Memory B cell (primary cell): ENCODE measurements at places on chromosomes 16 and 17.

DNA sequence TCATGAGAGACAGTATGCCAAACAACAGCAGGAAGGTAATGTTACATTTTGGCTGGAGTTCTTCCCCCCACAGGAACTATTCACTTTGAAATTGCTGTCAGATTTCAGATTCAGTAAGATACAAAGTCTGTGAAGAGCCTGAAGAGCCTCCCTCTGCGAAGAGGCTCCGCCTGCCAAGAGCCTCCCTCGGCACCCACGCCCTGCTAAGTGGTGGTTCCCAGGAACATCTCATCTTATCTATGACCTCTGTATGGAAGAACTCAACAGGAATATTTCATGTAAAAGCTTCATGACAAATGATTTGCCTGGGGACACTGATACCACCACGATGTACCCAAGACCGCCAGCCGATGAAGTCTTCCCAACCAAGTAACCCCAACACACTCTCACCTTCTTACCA, 3.2 kb downstream of the ZC3H7A start:
- DNase-seq, result no peak

GRCh38 chr16:11407047-11407982, 62.1 kb downstream of the RMI2 start:
- DNase-seq, result peak; percentile 80

DNA sequence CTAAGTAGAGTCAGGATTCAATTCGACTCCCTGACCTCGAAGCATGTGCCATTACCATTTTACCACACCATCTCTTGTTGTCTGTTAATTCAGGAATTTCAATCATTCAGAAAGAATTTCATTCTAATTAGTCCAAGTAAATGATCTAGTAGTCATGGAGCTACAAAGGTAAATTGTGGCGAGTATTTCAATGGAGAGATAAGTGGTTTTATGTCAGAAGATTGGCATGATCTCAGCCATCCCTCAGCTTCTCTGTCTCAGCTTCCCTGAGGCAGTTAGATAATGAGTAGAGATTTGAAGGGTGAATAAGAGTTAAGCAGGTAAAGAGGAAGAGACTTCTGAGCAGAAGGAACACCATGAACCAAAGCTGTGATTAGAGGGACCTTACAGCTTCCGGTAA, 93.6 kb downstream of the HS3ST4 start:
- DNase-seq, result no peak

- DNase-seq, result no peak
Observed at GRCh38 chr17:59338498-59338897, 7.0 kb downstream of the YPEL2 start.

GRCh38 chr17:34797720-34798119, 163.5 kb downstream of the CCT6B start:
- DNase-seq, result no peak

DNA sequence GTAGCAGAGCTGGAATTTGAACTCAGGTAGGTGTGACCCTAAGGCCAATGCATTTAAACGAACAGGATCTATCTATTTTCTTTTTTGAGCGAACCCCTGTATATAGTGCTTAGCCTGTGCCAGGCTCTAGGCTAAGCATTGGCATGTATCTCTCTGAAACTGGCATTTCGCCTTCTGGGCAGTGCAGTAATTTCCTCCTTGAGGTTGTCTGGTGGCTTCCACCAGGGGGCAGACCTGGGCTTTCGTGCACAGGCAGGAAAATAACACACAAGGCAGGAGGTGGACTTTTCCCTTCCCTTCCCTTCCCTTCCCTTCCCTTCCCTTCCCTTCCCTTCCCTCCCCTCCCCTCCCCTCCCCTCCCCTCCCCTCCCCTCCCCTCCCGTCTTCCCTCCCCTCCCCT, 34.4 kb upstream of the PRKCB start:
- DNase-seq, result peak; percentile 71

- DNase-seq, result no peak
Observed at GRCh38 chr17:81553616-81554181, 1.5 kb upstream of the FAAP100 start.

- no peak for DNase-seq
Observed at GRCh38 chr16:3065742-3066439, 451 bp downstream of the IL32 start.

DNA sequence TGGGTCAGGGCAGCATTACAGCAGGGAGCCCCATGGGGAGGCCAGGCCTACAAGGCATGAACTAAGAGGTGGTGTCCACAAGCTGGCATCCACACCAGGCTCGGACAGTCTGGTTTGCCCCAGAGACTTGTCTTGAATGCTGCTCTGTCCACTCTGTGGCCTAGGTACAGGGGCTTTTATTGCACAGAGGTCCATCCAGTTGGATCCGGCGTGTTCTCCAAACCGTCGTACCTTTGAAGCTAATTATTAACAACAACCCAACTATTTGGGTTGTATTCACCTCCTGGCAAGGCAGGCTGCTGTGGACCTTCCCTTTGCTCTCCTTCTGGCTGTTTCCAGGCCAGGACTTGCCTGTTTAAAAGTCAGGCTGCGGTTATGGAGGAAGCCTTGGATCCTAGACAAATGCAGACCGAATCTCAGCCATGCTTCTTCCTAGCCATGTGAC, 123.4 kb downstream of the CLEC16A start:
- no peak for DNase-seq

GRCh38 chr17:69058165-69058564, 2.6 kb downstream of the ABCA9 start:
- DNase-seq, result no peak

DNA sequence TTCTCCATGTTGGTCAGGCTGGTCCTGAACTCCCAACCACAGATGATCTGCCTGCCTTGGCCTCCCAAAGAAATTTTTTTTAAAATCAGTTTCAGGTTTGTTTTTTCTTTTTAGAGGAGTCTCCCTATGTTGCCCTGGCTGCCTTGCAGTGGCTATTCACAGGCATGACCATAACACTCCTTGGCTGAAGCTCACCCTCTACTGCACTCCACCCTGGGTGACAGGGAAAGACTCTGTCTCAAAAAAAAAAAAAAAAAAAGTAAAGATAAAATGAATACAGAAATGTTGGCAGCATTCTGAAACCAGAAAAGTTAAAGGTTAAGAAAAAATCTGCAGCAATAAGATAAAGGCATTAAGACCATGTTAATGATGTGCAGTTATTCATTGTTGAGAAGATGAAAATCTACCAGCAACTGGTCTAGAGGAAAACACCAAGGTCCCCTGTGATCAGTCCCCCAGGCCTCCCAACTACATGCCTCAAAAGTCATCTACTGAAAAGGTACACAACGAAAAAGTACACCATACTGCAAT, 15.1 kb downstream of the YWHAE start:
- no peak for DNase-seq

- no peak for DNase-seq
Observed at GRCh38 chr16:22207715-22208360, 1.8 kb downstream of the EEF2K start.

DNA sequence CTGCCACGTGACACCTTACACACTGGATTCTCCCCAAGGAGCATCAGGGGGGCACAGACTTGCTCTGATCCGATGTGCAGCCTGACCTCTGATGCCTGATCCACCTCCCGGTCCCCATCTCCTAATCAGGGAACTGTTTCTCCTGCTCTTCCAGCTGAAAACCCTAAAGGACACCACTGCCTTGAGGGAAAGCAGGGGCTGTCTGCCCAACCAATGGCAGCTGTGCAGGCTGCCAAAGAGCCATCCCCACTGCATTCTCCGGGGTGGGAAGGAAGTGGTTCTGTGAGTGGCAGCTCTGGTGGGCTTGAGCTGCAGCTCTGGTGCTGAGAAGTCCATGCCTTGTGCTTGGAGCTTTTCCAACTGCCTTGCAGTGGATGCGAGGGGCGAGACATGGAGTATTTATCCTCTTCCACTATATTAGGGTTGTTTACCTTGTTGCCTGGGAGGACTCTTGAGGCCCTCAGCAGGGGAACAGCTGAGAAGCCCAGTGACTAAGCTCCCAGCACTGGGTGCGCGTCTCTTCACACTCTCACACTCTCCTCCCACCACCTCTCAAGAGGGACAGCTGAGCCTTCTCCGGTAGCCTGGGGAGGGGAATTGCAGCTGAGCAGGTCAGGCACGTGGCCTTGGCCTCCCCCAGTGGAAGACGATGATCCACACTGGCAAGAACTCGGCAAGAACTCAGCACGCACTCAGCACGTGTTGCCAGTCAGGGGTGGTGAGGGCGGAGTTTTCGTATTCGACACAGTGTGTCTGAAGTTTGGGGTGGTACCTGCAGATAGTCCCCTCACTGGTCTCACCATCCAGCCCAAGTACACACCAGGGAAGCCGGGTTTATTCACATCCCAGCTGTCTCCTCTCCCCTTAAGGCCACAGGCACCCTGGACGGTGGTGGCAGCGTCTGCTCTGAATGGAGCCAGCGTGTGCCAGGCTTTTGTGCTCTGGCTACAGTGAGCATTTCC, 21.1 kb upstream of the SPATA32 start:
- DNase-seq, result no peak

DNA sequence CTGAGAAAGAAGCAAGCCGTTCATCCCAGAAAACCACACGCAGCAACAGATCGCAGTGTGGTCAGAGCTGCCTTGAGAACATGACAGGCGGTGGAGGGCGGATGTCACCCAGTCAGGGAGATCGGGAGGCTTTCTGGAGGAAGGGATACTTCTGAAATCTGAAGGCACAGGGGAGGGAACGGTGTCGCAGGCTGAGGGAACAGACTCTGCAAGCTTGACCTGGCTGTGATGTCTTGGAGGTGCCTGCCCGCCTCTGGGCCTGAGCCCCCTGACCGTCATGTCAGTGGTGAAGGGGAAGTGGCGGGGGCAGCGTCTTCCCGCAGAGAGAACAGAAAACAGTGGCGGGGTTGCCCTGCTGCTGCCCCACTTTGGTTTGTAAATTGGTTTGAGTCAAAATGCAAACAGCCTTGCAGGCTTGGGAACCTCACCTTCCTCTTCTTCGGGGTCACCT, 8.1 kb upstream of the ATP2A3 start:
- no peak for DNase-seq

DNA sequence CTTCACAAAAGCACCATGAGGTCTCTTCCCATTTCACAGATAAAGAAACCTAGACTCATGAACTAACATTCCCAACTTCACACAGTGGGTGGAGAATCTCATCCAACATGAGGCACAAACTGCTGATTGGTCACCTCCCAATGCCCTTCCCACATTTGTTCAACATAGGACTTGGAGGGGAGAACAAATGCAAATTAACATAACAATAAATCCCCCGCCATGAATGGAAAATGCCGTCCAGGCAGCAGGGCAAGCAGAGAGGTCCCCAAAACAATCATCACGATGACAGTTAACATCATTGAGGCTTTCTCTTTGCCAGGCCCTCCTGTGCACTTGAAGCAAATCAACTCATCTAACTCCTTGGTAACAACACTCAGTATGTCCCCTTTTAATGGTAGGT, 185.3 kb downstream of the TMEM132E start:
- DNase-seq, result no peak

GRCh38 chr17:75774991-75775668, 9.5 kb upstream of the UNK start:
- DNase-seq, result no peak

DNA sequence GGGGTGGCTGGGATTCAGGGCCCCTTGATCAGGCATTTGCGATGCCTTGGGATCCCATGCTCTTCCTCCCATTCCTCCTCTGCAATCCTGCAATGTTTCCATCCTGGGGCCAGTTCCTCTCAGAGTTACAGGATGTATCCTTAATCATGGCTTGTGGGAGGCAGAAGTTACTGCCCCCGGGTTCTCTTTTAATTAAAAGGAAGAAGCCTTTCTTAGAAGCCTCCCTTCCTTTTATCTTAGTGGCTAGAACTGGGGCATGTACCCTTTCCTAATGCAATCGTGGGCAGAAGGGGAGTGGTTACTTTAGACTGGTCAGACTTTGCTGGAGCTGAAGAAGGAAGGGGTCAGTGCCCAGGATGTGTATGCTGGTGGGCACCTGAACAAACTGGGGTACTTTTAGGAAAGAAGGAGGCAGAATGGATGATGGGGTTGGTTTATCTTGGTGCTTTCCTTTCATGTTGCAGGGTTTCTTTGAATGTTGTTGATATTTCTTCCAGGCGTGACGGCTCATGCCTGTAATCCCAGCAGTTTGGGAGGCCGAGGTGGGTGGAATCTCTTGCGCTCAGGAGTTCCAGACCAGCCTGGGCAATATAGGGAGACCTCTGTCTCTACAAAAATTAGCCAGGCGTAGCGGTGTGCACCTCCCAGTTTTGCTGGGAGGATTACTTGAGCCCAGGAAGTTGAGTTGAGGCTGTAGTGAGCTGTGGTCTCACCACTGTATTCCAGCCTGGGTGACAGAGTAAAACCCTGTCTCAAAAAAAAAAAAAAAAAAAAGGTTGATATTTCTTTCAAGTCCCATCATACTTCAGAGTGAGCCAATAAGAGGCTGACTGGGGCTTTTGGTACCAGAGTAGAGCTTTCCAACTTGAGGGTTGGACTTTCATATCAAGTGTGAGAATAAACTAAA, 13.2 kb upstream of the SPN start:
- no peak for DNase-seq

- no peak for DNase-seq
Observed at GRCh38 chr17:77523540-77523939, 382.8 kb downstream of the SEC14L1 start.

DNA sequence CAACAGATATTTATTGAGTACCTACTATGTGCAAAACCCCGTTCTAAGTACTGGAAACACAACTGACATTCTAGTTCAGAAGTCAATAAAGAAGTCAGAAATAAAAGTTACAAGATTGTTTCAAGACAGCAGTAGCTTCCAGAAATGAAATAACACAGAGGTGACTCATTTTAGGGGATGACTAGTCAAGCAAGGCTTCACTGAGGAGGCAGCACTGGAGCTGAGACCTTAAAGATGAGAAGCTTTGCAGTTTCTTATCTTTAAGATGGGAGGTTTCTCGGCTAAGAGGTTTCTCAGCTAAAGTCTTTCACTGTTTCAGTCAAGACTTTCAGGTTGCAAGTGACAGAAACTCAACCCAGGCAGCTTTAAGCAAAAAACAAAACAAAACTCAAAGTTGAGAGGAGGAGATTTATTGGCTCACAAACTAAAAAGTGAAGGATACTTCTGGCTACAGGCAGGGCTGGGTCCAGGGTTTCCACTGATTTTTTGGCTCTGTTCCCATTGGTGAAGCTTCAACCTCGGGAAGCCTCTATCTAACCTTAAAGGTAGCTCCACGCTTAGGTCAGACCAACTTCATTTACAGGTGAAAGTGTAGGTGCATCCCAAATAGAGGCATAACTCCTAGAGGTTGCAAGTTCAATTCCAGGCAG, 7.4 kb upstream of the MMP2 start:
- DNase-seq, result no peak

GRCh38 chr17:74759941-74760340, 11.5 kb downstream of the NHERF1 start:
- DNase-seq, result no peak

GRCh38 chr17:53722407-53722806, 100.3 kb upstream of the KIF2B start:
- DNase-seq, result no peak
